Activated naive CD4-positive, alpha-beta T cell treated with anti-CD3 and anti-CD28 coated beads for 36 hours (primary cell): ENCODE measurements at places on chromosomes 12 and 14.

DNA sequence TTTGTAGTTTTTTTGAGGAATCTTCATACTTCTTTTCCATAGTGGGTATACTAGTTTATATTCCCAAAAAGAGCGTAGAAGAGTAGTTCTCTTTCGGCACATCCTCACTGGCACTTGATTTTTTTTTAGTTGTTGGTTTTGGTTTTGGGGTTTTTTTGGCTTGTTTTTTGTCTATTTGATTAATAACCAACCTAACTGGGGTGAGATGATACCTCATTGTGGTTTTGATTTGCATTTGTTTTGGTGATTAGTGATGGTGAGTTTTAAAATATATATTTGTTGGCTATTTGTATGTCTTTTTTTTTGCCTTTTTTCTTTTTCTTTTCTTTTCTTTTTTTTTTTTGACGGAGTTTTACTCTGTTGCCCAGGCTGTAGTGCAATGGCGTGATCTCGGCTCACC, 69.7 kb upstream of the BTG1 start:
- no peak for DNase-seq

GRCh38 chr14:80621701-80622100, 319.8 kb downstream of the CEP128 start:
- no peak for DNase-seq

DNA sequence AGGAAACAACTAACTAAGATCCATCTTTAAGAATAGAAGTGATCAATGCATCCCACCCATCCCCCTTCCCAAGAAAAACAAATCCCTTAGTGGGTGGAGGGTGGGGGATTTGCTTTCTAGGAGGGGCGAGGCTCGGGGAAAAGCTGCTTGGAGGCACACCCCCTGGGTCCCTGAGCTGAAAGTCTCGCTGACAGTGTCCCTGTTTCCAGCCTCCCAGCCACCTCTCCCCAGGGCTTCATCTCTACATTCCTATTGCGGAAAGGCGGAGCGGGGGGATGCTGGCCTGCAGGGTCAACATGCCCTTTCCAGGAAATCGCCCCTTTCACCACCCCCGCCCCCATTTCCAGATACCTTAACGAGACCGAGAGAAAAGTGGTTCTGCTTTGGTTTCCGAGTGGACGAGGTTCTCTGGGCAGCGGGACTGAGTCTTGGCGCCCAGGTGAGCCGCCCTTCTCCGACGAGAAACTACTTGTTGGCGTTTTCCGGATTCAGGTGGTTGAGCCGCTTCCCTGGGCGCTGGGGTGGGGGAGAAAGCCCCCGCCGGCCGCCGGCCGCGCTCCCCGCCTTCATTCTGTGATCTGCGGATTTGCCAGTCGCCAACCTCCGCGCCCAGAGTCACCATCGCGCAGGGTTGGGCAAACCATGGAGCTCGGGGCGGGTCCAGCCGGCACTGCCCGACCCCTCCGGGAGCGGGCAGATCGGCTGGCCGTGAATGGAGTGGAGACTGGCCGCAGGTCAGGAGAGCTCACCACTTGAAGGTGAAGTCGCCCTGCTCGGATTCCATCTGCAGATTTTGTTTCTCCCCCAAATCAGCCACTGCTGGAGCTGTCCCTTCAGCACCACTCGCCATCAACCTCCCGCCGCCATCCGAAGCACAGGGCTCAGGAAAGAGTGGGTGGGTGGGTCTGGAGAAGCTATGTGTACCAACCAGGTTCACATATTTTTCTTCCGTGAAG, 505 bp downstream of the KCNC2 start:
- DNase-seq, result peak; percentile 39

DNA sequence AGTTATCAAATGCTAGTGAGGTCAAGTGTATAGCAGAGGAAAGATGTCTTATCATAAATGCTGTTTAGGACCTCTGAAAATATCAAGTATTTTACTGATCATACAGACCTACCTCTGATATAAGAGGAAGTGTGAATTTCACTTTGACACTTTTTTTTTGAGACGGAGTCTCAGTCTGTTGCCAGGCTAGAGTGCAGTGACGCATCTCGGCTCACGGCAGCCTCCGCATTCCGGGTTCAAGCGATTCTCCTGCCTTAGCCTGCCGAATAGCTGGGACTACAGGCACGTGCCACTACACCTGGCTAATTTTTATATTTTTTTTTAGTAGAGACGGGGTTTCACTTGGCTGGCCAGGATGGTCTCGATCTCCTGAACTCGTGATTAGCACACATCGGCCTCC, 55.1 kb upstream of the PIK3C2G start:
- no peak for DNase-seq

- no peak for DNase-seq
Observed at GRCh38 chr12:94062796-94063635, 85.4 kb upstream of the PLXNC1 start.

GRCh38 chr14:73662487-73662943, 17.7 kb downstream of the DNAL1 start:
- DNase-seq, result no peak

DNA sequence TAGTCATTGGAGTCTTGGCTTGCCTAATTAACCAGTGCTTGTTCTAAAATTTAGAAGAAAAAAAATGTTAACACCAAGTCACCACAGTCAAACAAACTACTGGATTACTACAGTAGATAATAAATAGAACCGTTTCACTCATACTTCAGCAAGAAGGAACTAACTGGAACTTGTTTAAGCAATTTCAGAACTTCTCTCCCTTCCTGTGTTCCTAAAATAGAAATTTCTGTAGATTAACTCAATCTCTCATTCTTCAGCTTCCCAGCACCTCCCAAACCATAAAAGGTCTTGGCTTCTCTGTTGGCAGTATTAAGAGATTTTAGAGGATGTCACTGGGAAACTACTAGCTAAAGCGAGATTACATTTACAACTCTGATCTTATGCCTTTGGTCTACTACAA, 18.6 kb downstream of the GNS start:
- no peak for DNase-seq

DNA sequence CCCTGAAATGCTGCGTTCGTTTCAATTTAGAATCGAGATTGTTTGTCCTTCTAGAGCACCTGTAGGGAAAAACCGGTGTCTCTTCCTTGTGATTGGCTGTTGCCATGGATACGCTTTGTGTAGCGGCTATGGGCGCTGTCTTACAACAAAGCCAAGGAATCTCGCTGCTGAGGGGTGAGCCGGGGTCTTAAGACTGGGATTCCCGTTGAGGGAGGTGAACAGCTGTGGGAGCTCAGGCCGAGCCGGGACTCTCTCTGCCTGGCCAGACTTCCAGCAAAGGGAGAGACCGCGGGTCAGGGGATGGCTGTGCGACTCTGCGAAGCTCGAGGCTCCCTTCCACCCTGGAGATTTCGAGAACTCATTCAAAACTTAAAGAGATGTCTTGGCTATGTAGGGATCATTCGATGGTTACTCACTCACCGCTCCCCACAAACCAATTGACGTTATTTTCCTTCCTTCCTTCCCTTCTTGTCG, at the start of the genes LRRIQ1 and TSPAN19:
TSS of gene LRRIQ1 (plus strand) at position 118 of the 474 bp plus-strand sequence. CDS start 1,826 bp downstream, outside the sequence.
TSS of gene TSPAN19 (minus strand) at position 44 of the 474 bp plus-strand sequence. CDS start 6,331 bp downstream, outside the sequence.
- peak; percentile 48 for DNase-seq

- DNase-seq, result no peak
Observed at GRCh38 chr14:96586921-96587822, 85.0 kb downstream of the PAPOLA start.

DNA sequence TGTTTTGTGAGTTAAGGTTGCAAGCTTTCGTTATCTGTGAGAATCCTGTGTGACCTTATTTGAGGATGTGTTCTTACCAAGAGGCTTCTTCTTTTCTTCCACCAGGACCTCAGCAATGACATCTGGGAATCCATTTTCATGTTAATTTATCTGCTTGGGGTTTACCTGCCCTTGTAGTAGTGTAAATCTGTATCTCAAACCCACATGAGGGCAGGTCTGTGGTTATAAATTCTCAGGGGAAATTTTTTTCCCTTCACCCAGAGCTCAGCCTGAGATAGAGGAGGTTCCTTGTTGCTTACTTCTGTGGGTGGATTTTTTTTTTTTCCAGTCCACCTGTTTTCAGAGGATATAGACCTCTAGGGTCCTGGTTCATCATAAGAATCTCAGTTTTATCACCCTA, 70.8 kb downstream of the AKAP6 start:
- DNase-seq, result no peak

GRCh38 chr14:105100910-105101309, 35.7 kb upstream of the GPR132 start:
- no peak for DNase-seq

DNA sequence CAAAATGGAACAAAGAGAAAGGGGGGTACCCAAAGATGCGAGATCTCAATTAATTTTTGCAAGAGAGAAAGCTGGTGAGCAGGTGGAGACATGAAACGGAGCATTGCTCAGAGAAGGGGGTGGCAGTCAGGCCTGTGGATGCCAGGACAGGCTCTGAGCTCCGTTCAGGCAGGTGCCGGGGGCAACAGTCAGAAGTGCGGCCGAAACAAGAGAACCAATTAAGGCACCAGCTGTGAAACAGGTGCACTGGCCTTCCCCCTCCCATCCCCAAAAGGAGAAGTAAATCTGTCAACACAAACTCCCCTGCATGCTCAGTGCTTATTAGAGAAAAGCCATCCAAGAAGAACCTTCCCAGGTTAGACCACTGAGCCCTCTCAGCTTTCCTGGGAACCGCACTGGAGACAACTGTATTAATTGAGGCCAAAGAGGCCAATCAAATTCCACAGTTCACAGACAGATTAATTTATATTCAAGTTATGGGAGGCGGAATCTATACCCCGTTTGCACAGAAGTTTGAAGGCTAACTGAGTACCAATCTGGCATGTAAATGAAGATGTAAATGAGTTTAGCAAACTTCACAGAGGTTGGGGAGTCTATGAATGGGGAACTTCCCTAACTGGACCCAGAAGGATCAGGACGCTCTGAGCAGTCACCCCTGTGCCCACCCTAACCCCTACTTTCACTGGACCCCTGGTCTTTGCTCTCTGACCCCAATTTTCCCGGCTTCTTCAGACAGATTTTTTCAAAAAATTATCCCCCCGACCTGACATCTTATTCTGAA, 20.9 kb downstream of the OAS2 start:
- no peak for DNase-seq

DNA sequence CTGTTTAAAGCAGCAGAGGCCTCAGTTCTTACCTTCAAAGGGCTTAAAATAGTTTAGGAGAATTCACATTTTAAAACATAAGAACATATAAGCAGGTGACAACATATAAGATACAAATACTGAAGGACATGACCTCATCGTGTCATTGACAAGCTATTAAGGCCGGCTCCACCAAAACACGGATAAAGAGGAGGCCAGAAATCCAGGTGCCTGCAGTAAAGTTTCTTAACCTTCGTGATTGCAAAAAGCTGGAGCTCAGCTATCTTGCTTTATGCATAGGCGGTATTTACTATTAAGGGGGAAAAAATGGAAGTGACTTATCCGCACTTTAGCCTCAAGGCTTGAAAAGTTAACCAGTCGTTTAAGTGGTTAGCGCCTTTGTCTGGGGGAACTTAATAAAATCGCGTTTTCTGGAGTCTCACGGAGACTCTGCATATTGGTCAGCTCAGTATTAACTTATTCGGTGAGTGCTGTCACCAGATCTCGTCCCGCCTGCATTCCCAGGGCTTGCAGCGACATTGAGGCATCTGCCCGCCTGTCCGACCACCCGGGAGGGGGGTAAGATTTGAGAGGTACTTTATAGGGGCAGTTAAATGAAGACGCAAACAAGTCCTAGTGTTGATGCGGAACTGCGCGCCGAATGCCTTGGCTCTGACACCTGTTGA, 1.1 kb upstream of the SP1 start:
- DNase-seq, result no peak

DNA sequence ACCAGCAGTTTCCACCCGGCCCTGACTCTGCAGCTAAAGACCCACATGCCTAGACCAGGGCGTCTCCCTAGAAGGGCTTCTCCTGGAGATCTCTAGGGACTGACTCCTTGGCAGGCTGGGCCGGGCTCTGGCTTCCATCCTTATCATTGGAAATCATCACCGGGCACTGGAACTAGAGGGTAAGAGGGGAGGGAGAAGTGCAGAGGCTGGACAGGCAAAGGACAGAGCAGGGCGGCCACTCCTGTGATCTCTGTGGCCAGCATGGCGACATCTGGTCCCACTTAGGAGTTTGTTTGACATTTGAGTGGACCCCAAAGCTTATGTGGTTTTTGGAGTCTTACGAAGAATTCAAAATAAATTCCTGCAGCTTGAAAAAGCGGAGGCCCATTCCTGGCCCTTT, 7.1 kb downstream of the LTBP2 start:
- no peak for DNase-seq

DNA sequence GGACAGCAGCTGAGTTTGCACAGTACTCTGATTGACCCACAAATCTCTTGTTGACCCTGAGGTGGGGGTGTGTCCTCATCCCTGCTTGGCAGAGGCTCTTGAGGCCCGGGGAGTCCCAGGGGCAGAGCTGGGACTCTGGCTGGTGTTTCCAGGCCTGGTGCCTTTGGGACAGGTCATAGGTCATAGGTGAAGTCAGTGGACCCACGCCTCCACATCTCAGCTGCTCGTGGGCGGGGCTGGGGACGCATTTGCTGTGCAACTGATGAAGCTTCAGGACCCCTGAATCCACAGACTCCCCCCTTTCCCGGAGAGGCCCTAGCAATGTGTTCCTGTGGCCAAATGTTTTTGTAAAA, 408 bp upstream of the CACNA2D4 start:
- DNase-seq, result no peak

DNA sequence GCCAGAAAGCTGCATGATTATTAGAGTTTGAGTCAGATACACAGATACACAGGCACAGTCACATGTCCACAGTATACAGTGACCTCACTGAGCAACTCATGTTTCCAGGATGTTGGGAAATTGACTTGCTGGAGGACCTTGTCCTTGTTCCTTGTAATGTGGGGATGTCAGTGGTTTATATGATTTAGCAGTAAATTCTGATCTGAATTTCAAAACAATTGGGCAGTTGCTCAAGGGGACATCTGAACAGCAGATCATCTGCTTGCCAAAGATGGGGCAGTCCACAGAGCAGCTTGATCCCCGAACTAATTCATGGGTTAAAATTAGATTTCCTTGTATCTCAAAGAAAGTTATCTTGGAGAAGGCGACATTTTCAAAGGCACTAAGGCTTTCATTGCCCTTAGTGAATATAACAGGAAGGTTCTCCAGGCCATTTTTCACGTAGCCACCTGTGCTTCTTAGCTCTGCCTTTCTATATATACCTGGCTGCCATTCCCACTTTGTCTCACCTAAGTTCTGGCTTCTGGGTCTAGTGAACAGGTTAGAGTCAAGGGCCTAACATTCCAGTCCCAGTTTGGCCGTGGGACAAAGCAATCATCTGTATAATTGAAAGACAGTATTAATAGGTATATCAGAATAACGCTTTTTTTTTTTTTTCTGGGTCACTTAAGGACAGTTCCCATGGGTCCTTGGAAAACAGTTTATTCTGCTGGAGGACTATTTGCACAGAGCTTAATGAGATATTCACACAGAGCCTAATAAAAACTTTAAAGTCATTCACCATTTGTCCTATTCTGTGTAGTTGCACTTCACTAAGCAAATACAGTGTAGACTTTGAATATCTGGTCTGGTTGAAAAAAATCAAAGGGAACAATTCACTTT, 64.9 kb upstream of the STRN3 start:
- no peak for DNase-seq

- DNase-seq, result no peak
Observed at GRCh38 chr12:71867131-71867530, 27.6 kb downstream of the TBC1D15 start.

DNA sequence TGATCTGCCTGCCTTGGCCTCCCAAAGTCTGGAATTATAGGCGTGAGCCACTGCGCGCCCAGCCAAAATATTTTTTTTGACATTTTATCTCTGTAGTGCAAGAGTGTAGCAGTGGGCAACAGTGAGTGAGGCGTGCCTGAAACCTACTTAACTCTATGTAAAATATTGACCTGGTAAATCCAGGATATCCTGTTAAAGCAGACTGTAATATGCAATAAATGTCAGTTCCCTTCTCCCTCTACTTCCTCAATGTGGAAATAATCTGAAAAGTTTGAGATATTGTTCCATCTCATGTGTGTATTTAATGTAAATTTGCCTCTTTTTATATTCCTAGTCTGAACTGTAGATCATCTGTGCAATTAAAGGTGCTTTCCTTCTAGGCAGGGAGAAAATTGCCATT, 9.5 kb upstream of the CDK17 start:
- DNase-seq, result no peak
